Motor neuron (in vitro differentiated cells): ENCODE measurements at places on chromosomes 3 and 15. TPM values are rescaled to one million over a fixed set of nuclear protein-coding genes. Genes with fewer than 3 reads are reported as not detected.

DNA sequence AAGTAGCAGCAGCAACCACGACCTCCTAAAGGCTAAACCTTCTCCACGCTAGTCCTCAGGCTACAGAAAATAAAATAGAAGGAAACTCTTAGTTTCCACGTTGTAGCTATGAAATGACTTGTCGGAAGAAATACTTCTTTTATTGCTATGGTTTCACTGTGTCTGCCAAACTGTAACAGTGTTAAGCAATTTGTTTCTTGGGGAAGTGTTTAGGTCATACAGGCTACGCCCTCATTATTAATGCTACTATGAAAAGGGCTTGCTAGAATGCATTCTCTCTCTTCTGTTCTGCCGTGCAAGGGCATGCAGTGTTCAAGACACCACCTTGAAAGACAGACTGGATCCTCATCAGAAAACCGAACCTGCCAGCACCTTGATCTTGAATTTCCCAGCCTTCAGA is 462.7 kb downstream of the PLOD2 start:
- peak; percentile 70 for ATAC-seq

DNA sequence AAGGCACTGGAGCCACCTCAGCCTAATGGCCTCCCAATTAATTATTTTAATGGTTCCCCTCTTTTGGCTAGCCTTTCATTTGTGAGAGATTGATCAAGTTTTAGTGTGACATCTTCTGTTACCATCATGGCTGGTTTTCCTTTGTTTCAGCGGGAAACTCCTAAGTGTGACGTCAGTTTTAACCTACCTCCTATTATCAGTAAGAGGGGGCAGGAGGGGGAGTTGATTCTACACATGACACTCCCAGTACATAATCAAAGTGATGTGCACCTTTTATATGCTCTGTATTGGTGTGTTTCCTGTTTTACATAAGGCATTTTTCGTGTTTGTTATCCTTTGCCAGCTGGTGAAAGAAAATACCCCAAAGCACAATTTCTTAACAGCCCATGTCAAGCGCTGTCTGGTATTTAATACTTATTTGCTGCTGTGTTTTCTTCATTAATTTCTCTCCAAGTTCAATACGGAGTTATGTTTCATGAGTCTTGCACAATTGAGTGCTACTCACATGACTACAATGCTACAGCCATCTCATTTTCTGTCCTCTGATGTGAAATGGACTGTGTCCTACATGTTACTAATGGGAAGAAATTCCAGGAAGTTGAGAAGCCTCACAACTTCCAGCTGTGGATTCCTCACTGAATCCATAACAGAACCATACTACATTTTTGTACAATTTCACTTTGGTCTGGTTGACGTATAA is 52.2 kb upstream of the POLR2M start:
- no peak for ATAC-seq

DNA sequence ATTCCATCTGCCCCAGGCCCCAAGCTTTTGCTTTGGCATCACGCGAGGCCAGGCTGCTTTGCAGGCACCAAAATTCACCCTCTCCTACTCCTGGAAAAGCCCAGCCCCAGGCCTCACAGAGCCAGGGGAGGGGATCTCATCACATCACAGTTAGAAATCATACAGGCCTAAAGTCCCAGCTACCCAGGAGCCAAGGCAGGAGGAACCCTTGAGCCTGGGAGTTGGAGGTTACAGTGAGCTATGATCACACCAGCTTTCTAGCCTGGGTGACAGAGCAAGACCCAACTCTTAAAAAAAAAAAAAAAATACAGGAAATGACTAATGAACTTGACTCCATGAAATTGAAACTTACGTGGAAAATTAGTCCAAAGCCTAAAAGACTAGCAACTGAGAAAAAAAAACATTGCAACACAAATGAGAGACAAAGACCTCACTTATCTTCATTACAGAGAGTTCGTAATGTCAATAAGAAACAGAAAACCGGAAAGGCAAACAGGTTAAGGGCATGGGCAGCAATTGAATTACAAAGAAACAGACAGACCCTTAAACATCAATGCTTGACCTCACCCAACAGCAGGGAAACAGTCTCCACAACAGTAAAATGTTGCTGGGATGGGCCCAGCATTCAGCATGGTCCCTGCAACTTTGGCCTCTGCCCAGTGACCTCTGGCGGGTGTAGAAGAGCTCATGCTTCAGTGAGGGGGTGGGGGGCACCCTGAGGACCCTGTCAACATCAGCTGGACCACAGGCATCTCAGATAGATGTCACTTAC is 151.5 kb downstream of the LRRK1 start:
- ATAC-seq = peak; percentile 33

PLCH1 gene
- 17.7 and 17.9 TPM in 2 replicates for total RNA-seq

TGM5 gene
- total RNA-seq = not detected in 2 replicates
